RPMI7951 (cell line): ENCODE measurements at places on chromosomes 1 and 21.

DNA sequence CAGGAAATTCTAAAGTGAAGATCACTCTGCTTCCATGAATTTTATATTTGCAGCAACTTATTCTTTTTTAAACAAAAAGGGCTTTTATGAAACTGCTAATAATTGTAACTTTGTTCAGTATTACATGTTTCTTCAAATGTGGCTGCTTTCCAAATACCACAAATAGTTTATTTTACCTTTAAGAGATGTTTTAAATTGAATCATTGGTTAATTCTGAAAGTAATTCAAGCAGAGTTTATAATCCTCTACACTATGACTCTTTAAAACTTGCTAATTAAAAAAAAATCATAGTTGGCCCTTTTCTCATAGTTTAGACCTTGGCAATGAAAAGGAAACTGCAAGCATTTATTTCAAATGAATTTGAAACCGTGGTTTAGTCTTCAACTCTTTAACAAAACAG, 59.6 kb downstream of the SDCCAG8 start:
- no peak for DNase-seq

DNA sequence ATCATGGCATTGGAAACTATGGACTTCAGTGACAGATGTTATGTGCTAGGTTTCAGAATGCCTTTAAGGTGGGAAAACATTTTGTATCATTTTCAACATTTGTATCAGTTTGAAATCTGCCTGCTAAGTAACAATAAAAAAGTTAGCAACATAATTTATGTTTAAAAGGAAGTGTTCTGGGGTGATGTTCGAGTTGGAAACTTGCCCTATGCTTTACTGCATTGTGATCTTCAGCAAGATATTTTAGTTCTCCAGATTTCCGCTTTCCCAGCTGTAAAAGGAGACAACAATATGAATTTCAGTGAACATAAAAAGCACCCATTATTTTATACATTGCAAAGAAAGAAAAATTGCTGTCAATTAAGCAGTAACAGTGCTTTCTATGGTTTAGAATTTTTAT, 187.4 kb downstream of the DISC1 start:
- no peak for DNase-seq

DNA sequence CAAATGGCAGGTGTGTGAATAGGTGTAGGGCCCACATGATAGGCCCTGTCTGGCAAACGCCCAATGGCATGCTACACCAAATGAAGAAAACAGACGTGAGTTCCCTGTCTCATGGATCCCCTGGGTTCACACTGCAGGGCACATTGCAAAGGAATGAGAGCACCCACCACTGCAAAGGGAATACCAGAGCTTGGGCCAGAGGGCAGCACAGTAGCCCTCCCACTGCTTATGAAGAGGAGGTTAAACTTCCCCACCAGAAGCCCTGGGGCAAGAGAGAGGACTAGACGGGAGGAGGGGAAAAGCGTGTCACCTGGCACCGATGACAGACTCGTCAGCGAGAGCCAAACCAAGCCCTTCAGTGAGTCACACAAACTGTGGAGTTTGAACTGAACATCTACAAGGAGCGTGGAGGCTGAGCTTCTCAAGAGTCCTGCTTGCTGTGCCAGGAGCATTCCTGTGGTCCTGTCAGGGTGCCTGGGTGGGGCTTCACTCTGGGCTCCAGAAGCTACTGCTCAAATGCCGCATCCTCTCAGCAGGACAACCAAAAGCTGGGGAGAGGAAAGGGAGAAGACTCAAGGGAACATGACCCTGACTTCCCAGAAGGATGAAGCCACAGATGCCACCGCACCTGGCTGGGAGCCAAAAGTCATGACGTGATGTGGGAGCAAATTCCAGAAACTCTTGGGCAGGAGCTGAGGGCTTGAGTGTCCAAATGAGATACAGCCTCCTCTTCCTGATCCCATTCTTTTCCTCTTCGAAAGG, 61.1 kb downstream of the TOMM20 start:
- DNase-seq = peak; percentile 100

DNA sequence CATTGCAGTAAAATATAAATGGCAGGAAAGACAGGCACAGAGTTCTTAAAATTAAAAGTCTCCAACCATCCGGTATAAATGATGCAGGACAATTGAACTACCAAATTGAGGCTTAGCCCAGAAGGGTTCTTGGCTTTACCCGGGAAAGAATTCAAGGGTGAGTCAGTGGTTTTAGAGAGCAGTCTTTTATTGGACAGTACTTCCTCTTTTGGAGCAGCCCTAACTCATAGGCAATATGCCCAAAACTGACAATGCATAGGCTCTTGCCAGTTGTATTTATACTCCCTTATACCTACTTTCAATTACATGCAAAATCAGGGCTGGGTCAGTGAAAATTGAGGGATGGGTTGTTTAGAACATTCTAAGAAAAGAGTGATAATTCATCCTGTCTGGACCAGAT, 1628.9 kb upstream of the PRMT6 start:
- no peak for DNase-seq

- DNase-seq = peak; percentile 23
Observed at GRCh38 chr1:154607106-154607608, 829 bp downstream of the ADAR start.

DNA sequence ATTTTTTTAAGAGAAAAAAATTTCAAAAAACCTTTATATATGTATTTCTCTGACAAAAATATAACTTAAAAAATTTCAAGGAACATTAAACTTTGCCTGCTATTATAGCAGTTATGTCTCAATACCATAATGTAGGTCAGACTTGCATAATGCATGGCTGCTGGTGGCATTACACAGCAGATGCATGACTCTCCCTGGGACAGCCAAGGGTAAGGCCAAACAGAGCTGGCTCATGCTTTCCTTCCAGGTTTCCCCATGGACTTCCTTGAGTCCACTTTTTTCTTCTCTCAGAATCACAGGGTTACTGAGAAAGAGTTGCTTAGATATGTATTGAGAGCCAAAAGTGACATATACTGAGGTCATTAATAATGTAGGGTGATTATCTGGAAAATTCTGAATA, 43.7 kb downstream of the RHOU start:
- no peak for DNase-seq

GRCh38 chr1:76763738-76764137, 103.5 kb upstream of the ST6GALNAC5 start:
- DNase-seq = no peak

GRCh38 chr21:32844653-32845436, 73.3 kb upstream of the PAXBP1 start:
- DNase-seq = peak; percentile 72

GRCh38 chr1:154212083-154212482, 6.0 kb upstream of the CFAP141 start:
- no peak for DNase-seq

DNA sequence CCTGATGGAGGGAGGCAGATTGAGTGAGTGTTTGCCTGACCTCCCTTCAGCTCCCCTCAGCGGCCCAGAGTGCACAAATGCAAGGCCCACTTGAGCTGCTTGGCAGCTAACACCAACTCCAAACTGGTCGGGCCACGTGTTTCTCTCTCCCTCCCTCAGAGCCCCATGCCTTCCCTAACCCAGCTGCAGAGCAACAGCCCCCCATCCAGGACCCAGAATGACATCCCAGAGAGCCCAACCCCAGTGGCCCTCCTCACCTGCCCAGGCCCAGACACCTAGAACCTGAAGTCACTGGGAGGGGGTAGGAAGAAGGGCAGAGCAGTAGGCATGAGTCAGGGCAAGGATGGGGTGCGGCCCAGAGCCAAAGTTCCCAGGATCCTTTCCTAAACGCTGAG, 789 bp upstream of the S100A14 start:
- no peak for DNase-seq

- DNase-seq = no peak
Observed at GRCh38 chr1:231411036-231411531, 11.0 kb downstream of the EGLN1 start.

DNA sequence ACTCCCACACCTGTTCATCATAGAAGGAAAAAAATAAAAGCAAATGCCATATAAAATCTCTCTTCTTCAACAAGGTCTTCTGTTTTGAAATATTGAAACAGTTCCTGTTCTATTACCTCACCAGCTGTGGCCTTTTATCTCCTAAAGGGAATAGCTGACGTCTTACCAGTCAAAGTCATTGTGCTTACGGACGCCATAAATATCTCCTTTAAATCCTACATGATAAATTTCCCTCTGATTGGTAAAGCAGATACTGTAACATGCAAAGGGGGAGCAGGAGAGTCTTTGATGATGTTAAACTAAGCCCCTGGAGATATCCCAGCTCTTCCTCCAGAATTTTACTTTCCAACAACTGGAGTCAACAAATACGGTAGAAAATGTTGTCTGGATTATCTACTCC, 168.4 kb downstream of the ZC3H11B start:
- no peak for DNase-seq

DNA sequence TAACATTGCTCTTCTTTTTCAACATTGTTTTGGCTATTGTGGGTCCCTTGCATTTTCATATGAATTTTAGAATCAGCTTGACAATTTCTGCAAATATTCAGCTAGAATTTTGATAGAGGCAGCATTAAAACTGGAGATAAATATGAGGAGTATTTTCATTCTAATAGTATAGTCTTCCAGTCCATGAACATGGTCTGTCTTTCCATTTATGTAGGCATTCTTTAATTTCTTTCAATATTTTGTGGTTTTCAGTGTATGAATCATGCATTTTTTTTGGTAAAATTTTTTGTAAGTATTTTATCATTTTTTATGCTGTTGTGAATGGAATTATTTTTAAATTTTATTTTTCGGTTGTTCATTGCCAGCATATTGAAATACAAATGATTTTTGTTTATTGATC, 97.2 kb downstream of the DNAH14 start:
- no peak for DNase-seq

- no peak for DNase-seq
Observed at GRCh38 chr1:71533950-71534349, 453.1 kb upstream of the ZRANB2 start.

DNA sequence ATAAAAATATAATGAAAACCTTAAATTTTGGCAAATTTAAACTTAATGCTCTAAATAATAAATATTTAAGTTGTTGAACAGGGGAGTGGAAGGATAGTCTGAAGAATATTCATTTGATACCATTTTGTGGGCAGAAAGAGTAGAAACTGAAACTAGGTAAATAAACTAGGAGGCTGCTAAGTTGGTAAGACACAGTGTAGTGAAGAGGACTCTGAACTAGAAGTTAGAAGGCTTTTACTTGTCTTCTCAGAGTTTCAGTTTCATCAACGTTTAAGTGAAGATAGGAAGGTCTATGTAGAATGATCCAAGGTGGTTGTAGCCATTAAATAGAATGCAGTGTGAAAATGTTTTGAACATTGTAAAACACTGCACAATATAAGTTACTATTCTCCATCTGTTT, 516.9 kb downstream of the AMY1C start:
- DNase-seq = no peak

- DNase-seq = peak; percentile 28
Observed at GRCh38 chr1:15803380-15803779, 4.1 kb downstream of the UQCRHL start.

- no peak for DNase-seq
Observed at GRCh38 chr1:179231923-179232322, 2.4 kb upstream of the ABL2 start.

- DNase-seq = no peak
Observed at GRCh38 chr1:110570901-110571300, 35.3 kb downstream of the KCNA2 start.

DNA sequence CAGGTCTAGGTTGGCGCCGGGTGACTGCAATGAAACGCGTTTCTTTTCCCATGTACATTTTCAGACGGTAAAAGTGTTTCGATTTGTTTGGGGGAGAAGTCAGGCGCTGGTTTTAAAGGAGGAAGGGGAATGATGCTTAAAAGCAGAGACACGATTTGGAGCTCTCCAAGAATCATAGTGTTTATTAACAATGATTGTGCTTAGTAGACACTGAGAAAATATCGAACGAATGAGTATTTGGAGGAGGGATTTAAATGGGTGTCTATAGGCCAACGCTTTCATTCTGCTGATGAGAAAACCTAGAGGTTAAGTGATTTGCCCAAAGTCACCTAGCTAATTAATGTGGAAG, 36.9 kb upstream of the JAK1 start:
- no peak for DNase-seq

DNA sequence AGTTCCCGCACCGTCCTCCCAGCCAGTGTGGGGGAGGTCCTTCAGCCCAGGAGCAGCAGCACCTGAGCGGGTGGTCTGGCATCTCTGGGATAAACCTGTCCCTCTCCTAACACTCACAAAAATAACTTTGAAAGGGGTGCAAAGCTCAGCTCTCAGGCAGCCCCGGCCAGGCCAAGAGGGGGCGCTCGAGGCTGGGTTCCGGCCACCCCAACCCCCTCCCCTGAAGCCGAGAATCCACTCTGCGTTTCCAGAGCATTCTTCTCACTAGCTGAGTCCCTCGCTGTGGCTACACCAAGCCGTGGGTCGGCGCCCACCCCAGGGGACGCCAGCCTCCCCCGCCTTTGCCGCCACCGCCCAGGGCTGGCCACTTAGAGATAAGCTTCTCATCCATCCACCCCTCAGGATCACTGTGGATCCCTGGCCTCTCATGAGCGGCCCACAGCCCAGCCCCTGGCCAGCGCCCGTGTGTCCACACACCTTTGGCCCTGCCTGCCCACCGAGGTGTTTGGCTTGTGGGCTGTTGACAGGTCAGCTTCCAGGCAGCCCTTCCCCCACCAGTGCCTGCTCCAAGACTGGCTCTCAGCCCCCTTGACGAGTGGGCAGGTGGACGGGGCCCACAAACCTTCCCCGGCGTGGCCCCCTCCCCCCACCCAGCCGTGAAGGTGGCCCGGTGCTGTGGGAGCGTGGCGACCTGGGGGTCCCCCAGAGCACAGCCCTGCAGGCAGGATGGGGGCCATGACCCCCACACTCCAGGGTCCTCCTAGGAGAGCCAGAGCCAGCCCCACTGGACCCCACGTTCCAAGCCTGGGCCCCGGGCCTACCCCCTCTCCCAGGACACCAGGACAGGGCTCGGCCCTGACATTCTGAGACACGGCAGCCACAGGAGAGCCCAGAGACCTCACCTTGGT, 1.9 kb downstream of the FTCD start:
- DNase-seq = no peak

- no peak for DNase-seq
Observed at GRCh38 chr1:37290718-37291117, 183.7 kb upstream of the ZC3H12A start.

DNA sequence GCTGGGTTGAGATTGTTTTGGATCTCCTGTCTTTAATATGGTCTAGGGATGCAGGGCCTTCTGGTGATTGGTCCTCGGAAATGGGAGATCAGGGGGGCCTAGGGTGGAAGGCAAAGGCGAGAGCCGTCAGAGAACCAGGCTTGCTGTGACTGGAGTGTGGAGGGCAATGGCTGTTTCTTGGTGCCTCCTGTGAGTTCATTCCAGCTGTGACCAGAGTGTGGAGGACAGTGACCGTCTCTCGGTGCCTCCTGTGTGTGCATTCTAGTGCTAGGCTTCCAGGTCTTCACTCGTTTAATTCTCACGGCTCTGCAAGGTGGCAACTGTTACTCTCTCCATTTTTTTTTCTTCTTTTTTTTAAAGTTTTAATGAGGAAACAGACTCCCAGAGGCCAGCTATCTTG, 14.1 kb downstream of the LDLRAP1 start:
- no peak for DNase-seq

GRCh38 chr1:53288790-53289429, 39.0 kb downstream of the LRP8 start:
- no peak for DNase-seq

- no peak for DNase-seq
Observed at GRCh38 chr1:221180704-221181368, 301.6 kb downstream of the HLX start.
